Thyroid gland (tissue), 4 donors: ENCODE measurements at places on chromosomes 16 and 17.

- no peak for DNase-seq
- H3K27me3 ChIP-seq: no peaks in the 10 kb centered on the region
- H3K4me1 ChIP-seq: no peaks in the 10 kb centered on the region
Measured at GRCh38 chr16:1950047-1950446, 4.4 kb downstream of the RPL3L start.

DNA sequence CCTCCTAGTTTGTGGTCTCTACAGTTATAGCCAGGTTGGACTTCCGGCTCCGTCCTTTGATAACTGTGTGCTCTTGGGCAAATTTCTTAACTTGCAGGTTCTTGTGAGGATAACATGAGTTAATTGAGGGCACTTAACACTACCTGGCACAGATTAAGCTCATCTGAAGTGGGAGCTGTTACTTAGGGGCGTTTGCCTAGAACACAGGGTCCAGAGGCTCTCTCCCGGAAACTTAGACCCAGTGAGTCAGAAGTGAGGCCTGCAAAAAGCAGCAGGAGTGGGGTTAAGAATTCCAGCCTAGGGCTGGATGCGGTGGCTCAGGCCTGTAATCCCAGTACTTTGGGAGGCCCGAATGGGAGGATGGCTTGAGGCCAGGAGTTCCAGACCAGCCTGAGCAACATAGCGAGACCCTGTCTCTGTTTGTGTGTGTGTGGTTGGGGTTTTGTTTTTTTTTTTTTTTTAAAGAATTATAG is 1.4 kb downstream of the MVP start:
- H3K27me3 ChIP-seq: no peaks in the 10 kb centered on the region
- peak overlapping the region; percentile 83 for H3K27ac ChIP-seq
- DNase-seq: no peak
- peaks cover 4% of the 10 kb centered on the region for H3K36me3 ChIP-seq
- H3K4me1 ChIP-seq: peaks cover 82% of the 10 kb centered on the region

GRCh38 chr17:78225088-78225865 is 6.2 kb upstream of the TMEM235 start:
- no peak overlapping the region for H3K4me3 ChIP-seq
- no peak for DNase-seq
- H3K36me3 ChIP-seq: no peaks in the 10 kb centered on the region
- no peak overlapping the region for H3K27ac ChIP-seq

- H3K36me3 ChIP-seq: peaks cover 43% of the 10 kb centered on the region
- H3K4me1 ChIP-seq: no peaks in the 10 kb centered on the region
- DNase-seq: no peak
- H3K4me3 ChIP-seq: no peak overlapping the region
- no peak overlapping the region for H3K27ac ChIP-seq
Measured at GRCh38 chr17:43768382-43768781, 9.8 kb upstream of the SOST start.

GRCh38 chr17:57170866-57171265 is 85.5 kb upstream of the MSI2 start:
- H3K36me3 ChIP-seq: no peaks in the 10 kb centered on the region
- peaks cover 10% of the 10 kb centered on the region for H3K4me1 ChIP-seq
- no peaks in the 10 kb centered on the region for H3K27me3 ChIP-seq
- DNase-seq: no peak

DNA sequence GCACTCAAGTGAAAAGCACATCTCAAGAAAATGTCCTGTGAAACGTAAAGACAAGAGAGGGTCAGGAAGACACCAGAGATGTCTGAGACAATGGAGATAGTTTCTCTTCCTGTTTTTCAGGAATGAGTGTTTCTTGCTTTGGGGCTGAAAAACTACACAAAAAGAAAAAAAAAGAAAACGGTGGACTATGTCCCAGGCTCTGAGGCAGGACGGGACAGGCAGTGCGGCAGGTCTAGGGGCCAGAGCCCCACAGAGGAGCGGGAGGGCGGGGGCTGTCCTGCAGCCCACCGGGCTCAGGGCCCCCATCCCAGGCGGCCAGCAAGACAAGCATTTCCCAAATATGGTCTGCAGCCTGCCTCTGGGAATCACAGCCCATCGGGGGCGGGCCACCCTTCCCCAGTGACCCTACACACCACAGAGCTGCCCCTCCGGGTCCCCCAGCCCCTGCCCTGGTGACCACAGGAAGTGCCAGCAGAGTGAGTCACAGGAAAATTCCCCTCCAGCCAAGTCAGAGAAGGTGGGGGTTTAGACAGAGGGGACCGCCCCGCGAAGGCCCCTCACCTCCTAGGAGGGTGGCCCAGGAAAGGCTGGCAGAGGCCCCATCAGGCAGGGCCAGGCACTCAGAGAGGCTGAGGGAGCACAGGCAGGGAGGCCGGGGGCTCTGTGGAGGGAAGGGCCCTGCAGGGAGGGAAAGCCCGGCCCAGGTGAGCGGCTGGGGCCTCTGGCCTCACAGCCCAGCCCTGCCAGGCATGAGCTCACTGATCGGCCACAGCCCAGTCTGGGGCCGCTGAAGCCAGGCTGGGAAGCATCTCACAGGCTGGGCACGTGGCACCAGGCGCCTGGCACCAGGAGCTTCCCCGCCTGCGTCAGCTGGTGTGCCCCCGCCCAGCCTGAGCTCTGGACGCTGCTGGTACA is 6.3 kb downstream of the BCAR1 start:
- H3K36me3 ChIP-seq: peaks cover 10% of the 10 kb centered on the region
- no peak overlapping the region for H3K4me3 ChIP-seq
- peaks cover 77% of the 10 kb centered on the region for H3K4me1 ChIP-seq
- H3K27ac ChIP-seq: peak overlapping the region; percentile 93
- H3K27me3 ChIP-seq: no peaks in the 10 kb centered on the region

DNA sequence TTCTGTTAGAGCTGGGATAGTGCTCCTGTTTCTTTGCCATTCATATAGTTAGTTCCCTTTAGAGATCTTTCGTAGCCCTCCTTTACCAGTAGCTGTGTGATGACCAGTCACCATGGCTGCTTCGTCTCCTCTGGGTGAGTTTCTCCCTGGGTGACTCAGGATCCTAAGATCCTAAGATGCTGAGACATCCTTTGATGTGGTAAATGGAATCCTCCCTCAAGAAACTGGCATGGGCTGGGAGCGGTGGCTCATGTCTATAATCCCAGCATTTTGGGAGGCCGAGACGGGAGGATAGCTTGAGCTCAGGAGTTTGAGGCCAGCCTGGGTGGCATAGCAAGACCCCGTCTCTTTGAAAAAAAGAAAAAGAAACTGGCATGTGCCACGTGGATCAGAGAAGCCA is 5.9 kb downstream of the PHAF1 start:
- no peaks in the 10 kb centered on the region for H3K36me3 ChIP-seq
- H3K27ac ChIP-seq: no peak overlapping the region
- peaks cover 9% of the 10 kb centered on the region for H3K4me1 ChIP-seq
- DNase-seq: no peak

GRCh38 chr16:67598527-67598926 is 36.2 kb downstream of the CTCF start:
- H3K27me3 ChIP-seq: no peaks in the 10 kb centered on the region
- no peak overlapping the region for H3K4me3 ChIP-seq
- no peak overlapping the region for H3K27ac ChIP-seq
- H3K4me1 ChIP-seq: peaks cover 27% of the 10 kb centered on the region
- no peak for DNase-seq

GRCh38 chr16:85979605-85980004 is 80.6 kb downstream of the IRF8 start:
- no peak overlapping the region for H3K4me3 ChIP-seq
- DNase-seq: no peak
- no peaks in the 10 kb centered on the region for H3K36me3 ChIP-seq
- H3K27ac ChIP-seq: no peak overlapping the region
- no peaks in the 10 kb centered on the region for H3K27me3 ChIP-seq

DNA sequence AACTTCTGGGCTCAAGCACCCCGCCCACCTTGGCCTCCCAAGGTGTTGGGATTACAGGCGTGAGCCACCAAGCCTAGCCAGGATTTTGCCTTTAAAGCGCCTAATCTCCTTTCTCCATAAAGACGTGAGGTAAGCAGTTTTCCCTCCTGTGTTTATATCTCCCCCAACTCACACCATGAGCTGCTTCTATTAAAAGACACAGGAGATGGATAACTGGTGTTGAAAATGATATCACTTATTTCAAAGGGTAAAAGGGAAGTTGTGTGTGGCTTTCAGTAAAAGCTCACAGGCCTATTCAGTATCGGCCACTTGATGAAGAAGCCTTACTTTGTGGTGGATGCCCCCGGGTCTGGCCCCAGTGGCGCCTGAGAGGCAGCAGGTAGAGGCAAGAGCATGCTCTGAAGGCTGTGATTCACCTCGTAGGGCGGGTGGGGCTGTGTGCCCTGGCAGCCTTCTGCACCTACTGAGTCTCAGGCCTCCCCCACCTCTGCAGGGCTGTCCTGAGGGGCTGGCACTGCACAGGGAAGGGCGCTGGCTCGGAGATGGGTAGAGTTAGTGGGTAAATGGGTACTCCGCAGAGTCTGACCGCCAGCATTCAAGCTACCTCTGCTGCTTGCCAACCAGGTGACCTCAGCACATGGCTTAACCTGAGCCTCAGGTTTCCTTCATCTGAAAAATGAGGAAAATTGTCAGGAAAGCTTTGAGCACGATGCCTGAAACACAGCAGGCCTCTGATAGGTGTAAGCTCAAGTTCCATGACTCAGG is 146.8 kb downstream of the CLEC16A start:
- peaks cover 48% of the 10 kb centered on the region for H3K4me1 ChIP-seq
- no peaks in the 10 kb centered on the region for H3K27me3 ChIP-seq
- no peak overlapping the region for H3K27ac ChIP-seq

DNA sequence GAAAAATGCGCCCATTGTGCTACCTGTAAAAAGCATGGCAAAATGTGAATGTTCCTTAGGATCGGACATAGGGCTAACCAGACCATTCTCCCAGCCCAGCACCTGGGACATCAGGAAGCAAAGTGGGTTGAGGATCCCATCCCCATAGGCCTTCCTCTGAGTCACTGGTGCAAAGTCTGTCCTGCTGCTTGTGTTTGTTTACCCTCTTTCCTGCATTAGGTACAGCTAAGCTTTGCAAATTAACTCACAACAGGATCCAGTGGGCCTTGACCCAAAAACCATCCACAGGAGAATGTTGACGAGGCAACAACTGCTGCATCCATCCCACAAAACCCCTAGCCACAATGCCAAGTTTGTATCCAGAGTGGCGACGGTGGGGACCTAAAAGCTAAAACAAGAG is 106.2 kb downstream of the GRIN2A start:
- H3K27ac ChIP-seq: no peak overlapping the region
- DNase-seq: no peak
- no peaks in the 10 kb centered on the region for H3K4me1 ChIP-seq
- no peak overlapping the region for H3K4me3 ChIP-seq

GRCh38 chr16:67447508-67448076 is 16.7 kb downstream of the HSD11B2 start:
- H3K4me1 ChIP-seq: peaks cover 91% of the 10 kb centered on the region
- no peaks in the 10 kb centered on the region for H3K27me3 ChIP-seq
- H3K4me3 ChIP-seq: no peak overlapping the region
- H3K27ac ChIP-seq: peak overlapping the region; percentile 7
- DNase-seq: no peak

GRCh38 chr16:52568983-52569690 is 22.2 kb upstream of the TOX3 start:
- H3K4me1 ChIP-seq: no peaks in the 10 kb centered on the region
- H3K36me3 ChIP-seq: no peaks in the 10 kb centered on the region
- H3K27ac ChIP-seq: no peak overlapping the region
- no peaks in the 10 kb centered on the region for H3K27me3 ChIP-seq

DNA sequence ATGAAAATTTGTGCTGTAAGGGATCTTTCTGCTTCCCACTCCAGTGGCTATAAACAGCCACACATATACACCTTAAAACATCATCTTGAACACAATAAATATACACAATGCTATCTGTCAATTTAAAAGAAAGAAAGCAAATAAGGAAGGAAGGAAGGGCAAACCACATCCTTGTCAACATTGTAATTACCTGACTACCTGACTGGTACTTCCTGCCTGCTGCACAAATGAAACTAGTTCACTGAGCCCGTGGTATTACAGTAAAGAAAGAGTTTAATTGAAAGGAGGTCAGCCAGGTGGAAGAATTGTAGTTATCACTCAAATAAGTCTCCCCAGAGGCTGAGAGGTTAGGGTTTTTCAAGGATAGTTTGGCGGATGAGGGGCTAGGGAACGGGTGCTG is 344.4 kb upstream of the ASIC2 start:
- H3K4me3 ChIP-seq: no peak overlapping the region
- H3K36me3 ChIP-seq: no peaks in the 10 kb centered on the region

GRCh38 chr17:62064029-62064790 is 868 bp downstream of the MED13 start:
- DNase-seq: no peak
- no peaks in the 10 kb centered on the region for H3K27me3 ChIP-seq
- peaks cover 15% of the 10 kb centered on the region for H3K4me1 ChIP-seq
- peaks cover 7% of the 10 kb centered on the region for H3K36me3 ChIP-seq
- H3K27ac ChIP-seq: peak overlapping the region; percentile 99
- H3K4me3 ChIP-seq: peak overlapping the region; percentile 88

DNA sequence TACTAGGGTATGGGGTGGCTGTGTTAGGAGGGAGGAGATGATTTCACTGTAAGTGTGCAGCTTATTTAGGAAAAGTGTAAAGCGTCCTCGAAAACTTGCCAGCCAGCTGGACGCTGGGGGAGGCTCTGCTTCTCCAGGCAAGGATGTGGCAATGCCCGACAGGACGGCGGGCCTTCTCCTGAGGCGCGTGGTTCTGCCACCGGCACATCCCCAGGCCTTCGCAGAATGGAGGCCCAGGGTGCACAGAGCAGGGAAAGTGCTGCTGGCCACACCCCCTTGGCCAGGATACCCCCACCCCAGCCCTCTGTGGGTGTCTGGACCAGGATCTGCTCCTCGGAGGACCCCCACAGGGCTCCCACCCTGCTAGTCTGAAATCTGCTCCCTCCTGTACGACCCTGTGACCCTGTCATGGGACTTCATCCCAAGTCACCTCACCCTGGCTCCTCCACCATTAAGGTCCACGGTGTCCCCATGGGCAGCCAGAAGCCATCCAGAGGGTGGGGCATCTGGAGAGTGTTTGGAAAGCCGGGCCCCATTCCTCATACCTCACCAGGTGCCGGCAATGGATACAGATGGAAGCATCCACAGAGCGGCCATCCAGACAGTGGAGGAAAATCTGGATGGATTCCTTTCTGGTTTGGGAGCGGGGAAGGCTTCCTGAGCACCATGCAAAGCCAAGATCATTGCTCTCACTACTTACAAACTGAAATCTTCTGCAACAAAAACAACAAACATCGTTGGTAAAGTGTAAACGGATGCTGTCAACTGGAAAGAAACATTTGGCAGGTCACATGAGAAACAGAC is 9.2 kb upstream of the SRRM2 start:
- no peaks in the 10 kb centered on the region for H3K36me3 ChIP-seq
- no peaks in the 10 kb centered on the region for H3K27me3 ChIP-seq
- no peak overlapping the region for H3K4me3 ChIP-seq
- H3K4me1 ChIP-seq: no peaks in the 10 kb centered on the region
- no peak overlapping the region for H3K27ac ChIP-seq

GRCh38 chr17:9436630-9437029 is 139.0 kb downstream of the STX8 start:
- no peak for DNase-seq
- H3K36me3 ChIP-seq: no peaks in the 10 kb centered on the region
- no peak overlapping the region for H3K27ac ChIP-seq
- no peaks in the 10 kb centered on the region for H3K27me3 ChIP-seq
- no peaks in the 10 kb centered on the region for H3K4me1 ChIP-seq
- H3K4me3 ChIP-seq: no peak overlapping the region
